ENCODE measurements at places on chromosomes 3 and 15.
A peak's percentile ranks its signal among the peaks of the same experiment; 100 is the strongest.

DNA sequence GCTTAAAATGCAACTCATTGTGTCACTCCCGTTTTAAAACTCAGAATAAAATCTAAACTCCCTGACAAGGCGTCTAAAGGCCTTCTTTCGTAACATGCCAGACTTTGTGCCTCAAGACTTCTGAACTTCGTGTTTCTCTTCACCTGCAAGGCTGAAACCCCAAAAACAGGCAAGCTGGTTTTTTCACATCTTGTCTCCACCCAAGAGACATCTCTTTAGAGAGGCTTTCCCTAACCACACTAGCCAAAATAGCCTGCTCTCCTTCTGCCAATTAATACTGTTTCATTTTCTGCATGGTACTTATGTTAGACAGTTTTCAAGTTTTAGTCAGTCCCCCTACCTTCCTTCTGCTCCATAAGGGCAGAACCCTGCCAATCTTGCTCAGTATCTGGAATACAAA is 41.6 kb downstream of the RAF1 start:
- DNase-seq: no peak

- peak; percentile 11 for DNase-seq
Observed at GRCh38 chr15:73560501-73561117, 72.6 kb downstream of the NPTN start.

- no peak for DNase-seq
Observed at GRCh38 chr3:183087184-183087583, 12.1 kb downstream of the MCCC1 start.

GRCh38 chr3:133763797-133764683 is 17.8 kb downstream of the TF start:
- DNase-seq: no peak

DNA sequence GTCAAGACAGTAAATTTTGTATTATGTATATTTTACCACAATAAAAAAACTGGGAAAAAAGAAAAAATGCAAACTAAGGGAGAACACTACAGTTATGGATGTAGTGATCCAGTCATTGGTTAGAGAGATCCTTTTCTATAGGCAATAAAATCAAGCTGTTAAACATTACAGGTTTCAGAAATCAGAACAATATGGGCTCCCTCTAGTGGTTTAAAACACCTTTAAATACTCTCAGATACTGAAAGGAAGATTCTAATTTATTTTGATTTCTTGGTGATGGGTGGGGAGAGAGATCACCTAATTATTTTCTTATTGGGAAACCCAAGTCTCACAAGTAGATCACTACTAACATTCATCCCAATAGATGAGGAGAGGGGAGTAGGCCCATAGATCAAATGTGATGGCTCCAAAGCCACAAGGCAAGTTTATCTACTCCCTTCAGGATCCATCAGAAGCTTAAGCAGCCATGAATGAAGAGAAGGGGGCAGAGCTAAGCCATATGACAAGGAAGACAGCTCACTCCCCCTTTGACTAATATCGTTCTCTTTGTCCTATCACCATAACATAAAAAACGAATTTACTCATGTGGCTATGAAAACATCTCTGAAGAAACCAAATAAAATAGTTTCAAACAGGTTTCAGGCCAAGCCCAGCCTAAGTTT is 118.6 kb downstream of the ANO10 start:
- DNase-seq: no peak

DNA sequence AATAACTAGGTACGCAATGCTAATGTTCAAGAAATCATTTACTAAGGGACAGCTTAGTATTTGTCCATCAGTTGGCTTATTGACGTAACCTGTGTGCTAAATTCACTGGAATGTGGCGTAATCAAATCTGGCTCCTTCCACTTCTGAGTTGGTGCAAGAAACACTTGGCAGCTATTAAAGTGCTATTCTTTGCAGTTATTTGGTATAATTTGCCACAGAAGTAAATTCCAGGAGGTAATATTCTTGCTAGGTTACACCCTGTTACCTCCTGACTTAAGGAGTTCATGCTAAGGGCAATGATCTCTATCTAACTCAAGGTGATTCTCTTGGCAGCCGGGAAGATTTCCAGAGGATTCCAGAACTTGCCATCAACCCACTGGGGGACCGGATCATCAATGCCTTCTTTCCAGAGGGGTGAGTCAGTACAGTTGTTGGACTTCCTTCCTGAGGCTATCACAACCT is 25.5 kb downstream of the CHP1 start:
- DNase-seq: no peak

GRCh38 chr15:91609231-91609630 is 244.3 kb upstream of the SLCO3A1 start:
- no peak for DNase-seq

DNA sequence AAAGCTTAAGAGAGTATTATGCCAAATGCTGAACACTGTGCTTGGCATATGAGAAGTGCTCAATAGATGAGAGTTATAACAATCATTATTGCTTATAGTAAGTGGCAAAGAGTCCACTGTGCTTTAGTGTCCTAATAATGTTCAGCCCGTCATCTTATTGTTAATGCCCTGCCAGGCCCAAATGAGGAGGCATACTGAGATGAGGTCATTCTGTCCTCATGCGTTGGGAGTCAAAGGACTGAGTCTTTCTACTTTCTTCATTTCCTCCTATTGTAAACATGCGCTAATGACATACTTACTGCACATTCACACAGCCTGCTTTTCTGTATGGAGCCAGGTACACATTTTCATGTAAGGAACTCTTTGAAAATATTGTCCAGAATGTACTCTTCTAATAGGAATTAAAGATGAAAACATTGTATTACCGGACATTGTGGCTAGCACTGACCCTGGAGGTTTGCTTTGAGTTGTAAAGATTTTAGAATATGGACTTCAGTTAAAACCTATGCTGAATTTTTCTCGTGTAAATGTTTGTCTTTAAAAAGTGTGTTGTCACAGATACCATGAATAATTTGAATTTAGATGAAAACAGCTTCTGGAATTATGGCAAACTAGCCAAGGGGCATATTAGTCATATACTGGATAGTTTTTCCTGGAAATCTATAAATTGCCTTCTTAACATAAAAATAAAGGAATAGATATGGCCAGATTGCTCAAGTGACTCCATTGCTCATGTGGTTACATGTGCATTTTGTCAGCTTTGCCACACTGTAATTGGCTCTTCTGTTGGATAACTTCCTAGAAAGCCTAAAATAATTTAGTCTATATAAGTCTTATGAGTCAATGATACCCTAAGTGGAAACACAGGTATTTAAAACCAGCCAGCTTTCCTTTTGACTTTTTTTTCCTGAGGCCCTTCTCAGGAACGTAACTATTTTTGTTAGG is 38.3 kb downstream of the KBTBD12 start:
- DNase-seq: no peak

GRCh38 chr15:62873203-62873602 is 169.3 kb upstream of the TPM1 start:
- no peak for DNase-seq

DNA sequence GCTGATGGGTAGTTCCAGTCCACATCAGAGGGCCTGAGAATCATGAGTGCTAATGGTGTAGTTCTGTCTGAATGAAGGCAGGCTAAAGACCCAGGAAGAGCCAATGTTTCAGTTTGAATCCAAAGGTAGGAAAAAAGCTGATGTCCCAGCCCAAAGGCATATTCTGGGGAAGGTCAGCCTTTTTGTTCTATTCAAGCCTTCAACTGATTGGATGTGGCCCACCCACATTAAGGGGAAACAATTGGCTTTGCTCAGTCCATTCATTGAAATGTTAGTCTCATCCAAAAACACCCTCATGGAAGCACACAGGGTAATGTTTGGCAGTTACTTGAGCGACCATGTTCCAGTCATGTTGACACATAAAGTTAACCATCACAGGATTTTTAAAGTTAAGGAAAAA is 25.9 kb downstream of the EPHB1 start:
- no peak for DNase-seq

DNA sequence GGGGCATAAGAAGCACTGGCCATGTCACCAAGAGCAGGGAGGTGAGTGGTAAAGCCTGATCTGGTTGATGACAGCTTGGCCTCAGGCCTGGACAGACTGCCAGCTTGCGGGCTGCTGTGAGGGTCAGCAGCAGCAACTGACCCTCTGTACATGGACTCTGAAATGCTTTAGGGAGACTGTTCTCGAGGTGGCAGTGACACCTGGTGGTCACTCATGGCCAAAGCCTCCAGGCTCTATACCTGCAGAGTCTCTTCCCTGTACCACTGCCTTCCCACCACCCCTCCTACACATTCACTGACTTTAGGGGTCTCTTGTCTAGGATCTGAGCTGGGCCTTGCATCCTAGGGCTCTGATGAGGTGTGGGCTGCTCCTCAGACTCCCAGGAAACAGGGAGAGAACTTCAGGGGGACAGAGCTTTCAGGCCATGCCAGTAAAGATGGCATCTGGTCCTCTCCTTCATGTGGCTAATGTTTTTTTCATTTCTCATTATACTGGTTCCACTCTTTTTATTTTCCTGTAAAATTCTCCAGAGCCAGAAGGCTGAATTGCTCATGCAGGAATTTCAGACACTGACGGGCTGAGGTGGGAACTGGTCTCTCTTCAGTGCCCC is 17.2 kb upstream of the TIMP4 start:
- no peak for DNase-seq

Measured in NCI-H1930 (cell line).